Bronchial epithelial cell (primary cell): ENCODE measurements at places on chromosomes 1 and 21. TPM values are rescaled to one million over a fixed set of nuclear protein-coding genes. Genes with fewer than 3 reads are reported as not detected.

The SFN gene
- total RNA-seq, result 465 and 1,125 TPM in 2 replicates

The SPRR2D gene
- 2.4 and 15.6 TPM in 2 replicates for total RNA-seq

The PSRC1 gene
- 1.1 and 1.8 TPM in 2 replicates for total RNA-seq

The KLHDC7A gene
- under 0.01 and 0.51 TPM in 2 replicates for total RNA-seq

The UMODL1 gene
- total RNA-seq, result not detected in 2 replicates

The SRGAP2C gene
- total RNA-seq, result 8.3 and 11.6 TPM in 2 replicates
